ENCODE measurements at places on chromosomes 4 and X.

- no peak for DNase-seq
These were observed 16.1 kb upstream of the HPF1 start for GRCh38 chr4:169773889-169774288.

DNA sequence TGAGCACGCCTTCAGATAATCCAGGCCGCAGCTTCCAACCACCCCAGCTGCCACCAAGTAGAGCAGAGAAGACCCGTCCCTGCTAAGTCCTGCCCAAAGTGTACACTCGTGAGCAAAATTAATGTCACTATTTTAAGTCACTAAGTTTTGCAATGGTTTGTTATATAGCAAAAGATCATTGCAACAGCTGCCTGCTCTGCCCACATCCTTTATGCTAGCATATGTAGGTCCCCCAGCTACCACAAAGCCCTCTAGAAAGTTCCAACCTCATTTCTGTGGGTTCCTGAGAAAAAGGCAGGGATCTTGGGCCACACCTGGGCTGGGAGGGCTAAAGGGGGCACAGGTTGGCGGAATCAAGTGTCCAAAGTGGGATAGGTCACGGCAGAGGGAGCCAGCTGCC is 346.9 kb downstream of the BCOR start:
- DNase-seq = no peak

GRCh38 chr4:133493776-133494175 is 344.7 kb downstream of the PCDH10 start:
- no peak for DNase-seq

DNA sequence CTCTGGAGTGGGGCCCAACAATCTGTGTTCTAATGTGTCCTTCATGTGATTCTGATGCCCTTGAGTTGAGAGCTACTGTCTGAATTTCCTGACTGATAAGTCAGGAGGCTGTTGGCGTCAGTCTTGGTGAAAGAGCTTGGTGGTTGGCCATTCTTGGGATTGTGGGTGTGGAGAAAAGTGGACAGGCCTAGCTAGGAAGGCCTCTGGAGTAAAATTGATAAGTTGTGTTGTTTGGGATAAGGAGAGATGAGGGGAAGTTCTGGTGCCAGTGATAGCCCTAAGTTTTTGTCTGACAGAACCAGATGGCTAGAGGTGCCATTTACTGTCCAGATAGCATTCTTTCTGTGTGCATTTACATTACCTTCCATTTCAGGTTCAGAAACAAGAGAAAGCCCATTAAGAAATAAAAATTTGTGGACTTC is 11.7 kb downstream of the NSD2 start:
- DNase-seq = no peak
